ENCODE measurements at places on chromosomes 7 and 10.

GRCh38 chr10:124417895-124418725 is 613 bp downstream of the OAT start:
- peaks cover 3% of the 10 kb centered on the region for H3K4me1 ChIP-seq
- DNase-seq = peak; percentile 73
- no peaks in the 10 kb centered on the region for H3K36me3 ChIP-seq
- H3K27ac ChIP-seq = peak overlapping the region; percentile 61

GRCh38 chr10:111984057-111984456 is 199.5 kb downstream of the GPAM start:
- DNase-seq = no peak
- H3K36me3 ChIP-seq = no peaks in the 10 kb centered on the region
- H3K27me3 ChIP-seq = no peaks in the 10 kb centered on the region
- H3K4me1 ChIP-seq = no peaks in the 10 kb centered on the region
- H3K27ac ChIP-seq = no peak overlapping the region

GRCh38 chr10:116857156-116857555 is 7.9 kb downstream of the ENO4 start:
- H3K4me1 ChIP-seq = no peaks in the 10 kb centered on the region
- no peak overlapping the region for H3K4me3 ChIP-seq
- DNase-seq = no peak
- H3K36me3 ChIP-seq = no peaks in the 10 kb centered on the region

DNA sequence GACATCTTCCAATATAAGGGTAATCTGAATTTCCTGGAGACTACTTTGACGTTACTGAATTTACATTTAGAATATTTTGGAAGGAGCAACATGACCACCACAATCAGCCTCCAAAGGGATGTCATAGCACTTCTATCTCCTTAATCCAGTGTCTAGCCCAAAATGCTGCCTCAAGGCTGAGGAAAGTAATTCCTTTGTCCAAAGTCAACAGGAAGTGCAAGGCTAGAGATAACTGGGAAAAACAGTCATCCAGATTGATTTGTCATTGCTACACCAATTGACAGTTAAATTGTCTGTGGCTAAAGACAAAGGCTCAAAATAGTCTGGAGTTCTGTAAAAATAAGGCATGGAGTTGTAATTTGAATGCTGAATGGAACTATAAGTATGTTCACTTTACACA is 3.9 kb upstream of the TFPI2 start:
- no peak overlapping the region for H3K4me3 ChIP-seq
- H3K27ac ChIP-seq = no peak overlapping the region
- H3K36me3 ChIP-seq = no peaks in the 10 kb centered on the region
- H3K27me3 ChIP-seq = peaks cover 33% of the 10 kb centered on the region

- H3K4me1 ChIP-seq = peaks cover 3% of the 10 kb centered on the region
- no peaks in the 10 kb centered on the region for H3K27me3 ChIP-seq
- no peak for DNase-seq
- H3K36me3 ChIP-seq = no peaks in the 10 kb centered on the region
Observed at GRCh38 chr10:13797164-13797563, 210.4 kb downstream of the PRPF18 start.
